ENCODE measurements at places on chromosomes 3 and 15. TPM values are rescaled to one million over a fixed set of nuclear protein-coding genes. Genes with fewer than 3 reads are reported as not detected.

DNA sequence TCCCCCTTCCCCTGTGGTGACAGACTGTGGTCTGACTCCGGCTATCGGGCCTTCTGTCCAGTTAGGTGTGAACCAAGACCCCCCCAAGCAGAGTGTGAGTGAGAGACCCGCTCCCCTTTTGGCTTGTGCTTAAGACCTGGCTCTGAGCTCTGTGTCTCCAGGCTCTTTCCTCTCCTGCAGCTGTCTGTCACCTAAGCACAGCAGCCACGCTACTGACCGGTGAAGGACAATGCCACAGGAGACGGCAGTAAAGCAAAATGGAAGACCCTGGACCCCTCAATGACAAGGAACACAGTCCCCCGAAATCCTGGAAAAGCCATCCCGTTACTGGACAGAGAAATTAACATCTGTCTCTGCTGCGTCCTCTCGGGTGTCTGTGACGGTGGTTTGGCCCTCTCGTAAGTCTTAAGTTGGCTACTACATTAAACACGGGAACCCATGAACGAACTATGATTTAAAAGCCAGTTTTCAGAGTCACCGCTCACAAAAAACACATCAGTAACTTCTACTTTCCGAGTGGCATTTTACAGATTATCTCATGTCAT is 53.7 kb downstream of the CHSY1 start:
- DNase-seq, result no peak

- DNase-seq, result peak; percentile 68
Measured at GRCh38 chr3:32596909-32597369, 26.3 kb upstream of the DYNC1LI1 start.

GRCh38 chr15:60661080-60661645 is 182.2 kb upstream of the ICE2 start:
- no peak for DNase-seq

The GNAT1 gene
- total RNA-seq, result not detected

The HGD gene
- not detected for total RNA-seq

The GOLGA6L7 gene
- total RNA-seq, result not detected

The GOLGA6B gene
- total RNA-seq, result not detected

- DNase-seq, result no peak
Measured at GRCh38 chr3:9214185-9214584, 35.3 kb downstream of the SRGAP3 start.

The TM4SF4 gene
- total RNA-seq, result not detected

DNA sequence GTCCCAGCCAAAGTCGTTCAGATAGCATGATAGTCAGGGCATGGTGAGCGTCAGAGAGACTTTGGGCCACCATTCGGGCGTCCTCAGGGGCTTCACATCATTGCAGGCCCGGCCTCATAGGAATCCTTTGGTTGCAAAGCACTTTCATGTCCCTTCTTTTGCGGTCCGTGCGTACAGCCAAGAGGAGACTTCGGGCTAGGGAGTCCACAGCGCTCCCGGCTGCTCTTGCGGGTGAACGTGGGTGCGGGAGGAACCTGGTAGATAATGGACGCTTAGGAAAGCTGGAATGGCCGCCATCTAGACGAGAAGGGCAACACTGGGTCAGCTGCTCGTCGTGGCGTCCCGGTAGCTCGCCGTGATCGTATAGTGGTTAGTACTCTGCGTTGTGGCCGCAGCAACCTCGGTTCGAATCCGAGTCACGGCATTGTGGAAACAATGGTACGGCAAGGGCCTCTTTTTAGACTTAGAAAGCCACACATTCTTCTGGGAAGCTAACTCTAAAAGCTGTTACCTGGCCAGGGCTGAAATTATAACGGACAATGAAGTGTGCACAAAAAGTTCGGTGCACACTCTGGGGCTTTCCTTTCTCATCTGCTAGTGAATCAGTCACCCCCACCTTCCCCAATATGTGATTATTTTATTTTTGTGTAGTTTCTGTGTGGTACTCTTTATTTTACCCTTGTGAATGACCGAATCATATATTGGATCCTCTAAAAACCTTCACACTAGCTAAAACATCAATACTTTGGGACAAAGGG is 13.2 kb upstream of the SHF start:
- peak; percentile 87 for DNase-seq

The OXNAD1 gene
- total RNA-seq, result 15.7 TPM

- DNase-seq, result no peak
Measured at GRCh38 chr15:83734487-83734886, 80.6 kb downstream of the ADAMTSL3 start.

GRCh38 chr3:140031170-140031569 is 96.2 kb downstream of the CLSTN2 start:
- no peak for DNase-seq

DNA sequence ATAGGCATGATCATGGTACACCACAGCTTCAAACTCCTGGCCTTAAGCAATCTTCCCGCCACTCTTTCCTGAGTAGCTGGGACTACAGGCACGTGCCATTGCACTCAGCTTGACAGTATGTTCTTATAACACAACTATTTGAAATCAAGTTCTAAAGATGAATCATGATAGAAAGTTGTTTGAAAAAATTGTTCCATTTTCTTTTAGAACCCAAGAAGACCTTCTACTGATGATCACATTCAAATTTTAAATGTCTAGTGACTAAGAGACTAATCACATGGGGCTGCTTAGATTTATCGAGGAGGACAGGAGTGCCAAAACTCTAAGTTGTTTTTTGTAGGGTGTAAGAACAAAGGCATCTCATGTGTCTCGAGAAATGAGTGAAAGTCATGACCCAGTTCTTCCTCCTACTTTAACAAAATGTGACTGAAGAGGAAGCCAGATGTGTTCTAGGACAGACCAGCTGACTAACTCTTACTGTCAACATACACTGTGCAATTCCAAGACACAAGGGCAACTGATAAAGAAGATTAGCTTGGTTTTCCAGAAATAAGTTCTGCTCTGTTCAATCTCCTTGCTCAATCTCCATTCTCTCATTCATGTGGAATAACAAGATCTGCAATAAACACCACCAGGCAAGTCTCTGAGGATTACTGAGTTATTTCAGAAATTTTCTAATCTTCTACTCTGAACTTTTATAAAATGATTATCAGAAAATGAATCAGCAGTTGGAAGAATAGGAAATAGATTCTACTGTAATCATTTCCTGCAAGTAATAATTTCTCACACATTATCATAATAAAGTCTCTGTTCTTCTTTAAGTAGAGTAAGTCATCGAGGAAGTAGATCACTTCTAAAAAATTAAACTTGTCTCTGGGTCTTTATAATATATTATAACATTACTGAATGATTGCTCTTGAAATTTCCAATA is 122.6 kb upstream of the CCNL1 start:
- peak; percentile 74 for DNase-seq

- no peak for DNase-seq
Measured at GRCh38 chr3:136305879-136306278, 55.7 kb downstream of the PCCB start.

DNA sequence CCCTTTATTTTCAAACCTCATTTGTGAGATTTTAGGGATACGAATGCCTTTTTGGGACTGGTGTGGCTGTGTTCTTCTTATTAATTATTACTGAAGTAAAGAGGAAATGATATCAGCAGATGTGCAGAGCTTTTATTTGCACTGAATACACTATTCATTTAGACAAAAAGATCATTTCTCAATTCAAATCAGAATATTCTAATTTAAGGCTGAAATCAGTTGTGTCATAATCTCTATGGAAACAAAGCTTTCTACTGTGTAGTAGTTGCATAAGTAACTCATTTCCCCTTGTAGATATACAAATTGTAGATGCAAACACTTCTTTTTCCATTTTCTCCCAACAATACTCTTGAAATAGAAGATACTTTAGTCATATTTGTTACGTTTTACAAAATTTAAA is 56.0 kb downstream of the PDE8A start:
- DNase-seq, result no peak

The CHRM5 gene
- not detected for total RNA-seq

DNA sequence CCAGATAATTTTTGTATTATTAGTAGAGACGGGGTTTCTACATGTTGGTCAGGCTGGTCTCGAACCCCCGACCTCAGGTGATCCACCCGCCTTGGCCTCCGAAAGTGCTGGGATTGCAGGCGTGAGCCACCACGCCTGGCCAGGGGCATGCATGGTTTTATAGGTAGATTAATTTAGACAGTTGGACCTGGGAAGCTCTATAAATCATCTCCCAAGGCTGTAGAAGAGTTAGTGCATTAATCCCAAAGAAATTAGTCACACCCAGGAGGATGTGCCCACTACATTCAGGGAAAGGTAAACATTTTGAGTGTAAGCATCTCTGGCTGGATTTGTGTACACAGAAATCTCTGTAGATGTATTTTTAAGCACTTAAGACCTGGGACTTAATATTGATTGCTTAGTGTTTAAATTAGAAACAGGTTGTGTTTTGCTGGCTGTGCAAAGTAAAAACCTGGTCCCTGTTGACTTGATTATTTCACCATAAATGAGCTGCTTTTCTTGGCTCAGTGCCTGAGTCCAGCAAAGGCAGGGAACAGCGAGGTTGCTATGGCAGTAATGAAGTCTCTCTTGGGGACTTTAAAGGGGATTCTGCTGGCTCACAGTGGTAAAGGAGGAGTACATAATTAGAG is 19.2 kb downstream of the EXOSC7 start:
- peak; percentile 80 for DNase-seq

- no peak for DNase-seq
Measured at GRCh38 chr3:117356091-117356705, 646.6 kb downstream of the TUSC7 start.

GRCh38 chr3:127955728-127956127 is 40.7 kb downstream of the KBTBD12 start:
- no peak for DNase-seq

- DNase-seq, result no peak
Measured at GRCh38 chr3:151837057-151837456, 23.1 kb downstream of the AADAC start.

DNA sequence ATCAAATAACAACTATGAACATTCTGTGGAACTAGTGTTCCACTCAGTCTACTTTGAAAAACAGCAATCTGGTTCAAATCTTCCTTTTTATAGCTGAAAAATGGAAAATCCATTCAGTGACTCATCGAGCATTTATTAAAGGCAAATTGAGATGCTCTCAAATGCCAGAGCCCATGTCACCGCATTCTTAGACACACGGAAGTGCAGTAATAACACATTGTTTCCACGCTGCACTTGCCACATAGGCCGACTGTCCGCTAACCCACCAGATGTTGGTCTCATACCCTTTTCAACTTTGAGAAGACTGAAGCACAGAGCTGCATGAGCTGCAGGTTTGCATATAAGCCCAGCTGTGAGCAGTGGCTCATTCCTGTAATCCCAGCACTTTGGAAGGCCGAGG is 95.9 kb downstream of the TMEM266 start:
- no peak for DNase-seq

- DNase-seq, result no peak
Measured at GRCh38 chr3:38960042-38960622, 91.6 kb downstream of the SCN11A start.

- DNase-seq, result peak; percentile 84
Measured at GRCh38 chr3:38005076-38006020, 14.8 kb downstream of the VILL start.

DNA sequence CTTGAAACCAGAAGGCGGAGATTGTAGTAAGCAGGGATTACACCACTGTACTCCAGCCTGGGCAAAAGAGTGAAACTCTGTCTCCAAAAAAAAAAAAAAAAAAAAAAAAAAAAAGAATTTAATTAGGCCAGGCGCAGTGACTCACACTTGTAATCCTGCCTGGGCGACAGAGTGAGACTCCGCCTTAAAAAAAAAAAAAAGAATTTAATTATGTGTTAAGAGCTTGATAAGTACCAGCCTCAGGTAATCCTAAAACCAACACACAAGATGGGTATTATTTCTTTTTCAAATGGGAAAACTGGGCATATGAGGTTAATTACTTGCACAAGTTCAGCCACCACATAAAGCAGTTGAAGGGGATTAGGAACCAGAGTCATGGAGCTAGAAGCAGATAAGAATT is 49.0 kb downstream of the PBRM1 start:
- no peak for DNase-seq

GRCh38 chr3:185912929-185913901 is 24.6 kb downstream of the TRA2B start:
- no peak for DNase-seq

- DNase-seq, result no peak
Measured at GRCh38 chr3:123071146-123071545, 4.3 kb downstream of the PDIA5 start.

DNA sequence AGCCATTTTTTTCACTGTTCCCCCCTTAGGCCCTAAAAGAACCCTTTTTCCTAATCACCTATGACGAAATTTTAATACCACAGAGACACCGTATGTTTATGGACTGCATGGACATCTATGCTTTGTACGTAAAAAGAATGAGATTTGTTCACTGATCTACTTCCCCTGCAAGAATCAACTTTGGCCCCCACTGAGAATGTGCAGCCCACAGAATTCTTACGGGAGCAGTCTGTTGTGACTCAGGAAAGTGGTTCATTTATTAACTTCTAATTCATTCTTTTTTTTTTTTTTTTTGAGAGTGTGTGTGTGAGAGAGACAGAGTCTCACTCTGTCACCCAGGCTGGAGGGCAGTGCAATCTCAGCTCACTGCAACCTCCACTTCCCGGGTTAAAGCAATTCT is 17.6 kb downstream of the EIF4E3 start:
- no peak for DNase-seq

GRCh38 chr3:141405025-141405424 is 36.7 kb downstream of the ZBTB38 start:
- DNase-seq, result no peak

The CCR9 gene
- not detected for total RNA-seq

The HRH1 gene
- total RNA-seq, result 3.5 TPM

GRCh38 chr3:37511463-37511920 is 337.1 kb upstream of the LRRFIP2 start:
- peak; percentile 66 for DNase-seq

DNA sequence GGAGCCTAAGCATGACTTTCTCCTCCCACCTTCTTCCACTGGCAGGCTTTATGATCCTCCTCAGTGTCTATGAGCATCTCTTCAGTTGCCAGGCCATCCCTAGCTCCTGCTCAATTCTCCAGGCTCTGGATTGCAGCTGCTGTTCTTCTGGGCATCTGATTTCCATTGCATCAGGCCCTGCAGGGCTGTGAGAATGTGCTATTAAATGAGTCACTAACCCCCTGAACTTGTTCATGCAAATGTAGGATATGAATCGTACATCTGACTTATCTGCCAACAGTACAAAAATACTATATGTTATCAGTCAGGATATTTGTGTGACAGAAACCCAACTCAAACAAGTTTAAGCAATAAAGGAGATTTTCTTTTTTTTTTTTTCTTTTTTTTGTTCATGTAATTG is 11.9 kb downstream of the GPR176 start:
- DNase-seq, result no peak

The CHRNB4 gene
- not detected for total RNA-seq
